ENCODE measurements at places on chromosomes 13 and 19.
A peak's percentile ranks its signal among the peaks of the same experiment; 100 is the strongest.

DNA sequence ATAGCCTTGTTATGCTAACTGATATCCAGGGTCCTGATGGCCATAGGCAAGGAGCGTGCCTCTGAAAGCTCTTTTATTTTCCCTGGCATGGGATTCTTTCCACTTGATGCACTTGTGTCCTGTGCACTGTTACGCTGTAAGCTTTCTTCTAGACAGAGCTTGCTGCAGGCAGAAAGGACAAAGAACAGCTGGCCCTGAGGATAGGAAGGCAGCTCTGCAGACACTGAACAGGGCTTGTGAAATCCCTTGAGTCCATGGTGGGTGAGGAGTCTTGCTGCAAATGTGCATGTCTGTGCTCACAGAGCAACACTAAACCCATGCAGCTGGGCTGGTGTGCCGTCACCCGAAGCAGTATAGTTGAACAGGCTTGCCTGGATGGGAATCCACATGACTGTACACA, 126.6 kb downstream of the AKAP11 start:
- DNase-seq: no peak

GRCh38 chr19:40381321-40381720, 8.7 kb downstream of the HIPK4 start:
- DNase-seq: no peak

- DNase-seq: no peak
Observed at GRCh38 chr19:5338656-5339197, 1.9 kb downstream of the PTPRS start.

DNA sequence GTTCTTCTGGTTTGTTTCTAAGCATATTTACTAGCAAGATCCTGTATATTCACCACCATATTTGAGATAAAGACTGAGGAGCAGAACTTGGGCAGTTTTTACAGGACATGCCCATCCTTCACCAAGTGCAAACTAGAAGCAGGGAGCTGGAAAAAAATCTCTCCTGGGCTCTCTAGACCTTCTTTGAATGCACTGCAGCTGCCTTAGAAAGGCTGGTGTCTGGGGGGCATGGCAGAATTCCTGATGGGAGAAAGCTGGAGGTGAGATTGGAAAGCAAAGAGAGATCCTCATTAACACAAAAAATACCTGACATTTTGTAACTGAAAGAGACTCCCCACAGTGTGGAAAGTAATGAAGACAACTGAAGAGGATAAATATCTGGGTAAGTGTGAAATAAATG, 1612.1 kb downstream of the OLFM4 start:
- DNase-seq: no peak

- DNase-seq: no peak
Observed at GRCh38 chr13:32261567-32261966, 53.6 kb downstream of the ZAR1L start.

GRCh38 chr13:112690283-112690929, 568 bp downstream of the ATP11A start:
- DNase-seq: no peak

DNA sequence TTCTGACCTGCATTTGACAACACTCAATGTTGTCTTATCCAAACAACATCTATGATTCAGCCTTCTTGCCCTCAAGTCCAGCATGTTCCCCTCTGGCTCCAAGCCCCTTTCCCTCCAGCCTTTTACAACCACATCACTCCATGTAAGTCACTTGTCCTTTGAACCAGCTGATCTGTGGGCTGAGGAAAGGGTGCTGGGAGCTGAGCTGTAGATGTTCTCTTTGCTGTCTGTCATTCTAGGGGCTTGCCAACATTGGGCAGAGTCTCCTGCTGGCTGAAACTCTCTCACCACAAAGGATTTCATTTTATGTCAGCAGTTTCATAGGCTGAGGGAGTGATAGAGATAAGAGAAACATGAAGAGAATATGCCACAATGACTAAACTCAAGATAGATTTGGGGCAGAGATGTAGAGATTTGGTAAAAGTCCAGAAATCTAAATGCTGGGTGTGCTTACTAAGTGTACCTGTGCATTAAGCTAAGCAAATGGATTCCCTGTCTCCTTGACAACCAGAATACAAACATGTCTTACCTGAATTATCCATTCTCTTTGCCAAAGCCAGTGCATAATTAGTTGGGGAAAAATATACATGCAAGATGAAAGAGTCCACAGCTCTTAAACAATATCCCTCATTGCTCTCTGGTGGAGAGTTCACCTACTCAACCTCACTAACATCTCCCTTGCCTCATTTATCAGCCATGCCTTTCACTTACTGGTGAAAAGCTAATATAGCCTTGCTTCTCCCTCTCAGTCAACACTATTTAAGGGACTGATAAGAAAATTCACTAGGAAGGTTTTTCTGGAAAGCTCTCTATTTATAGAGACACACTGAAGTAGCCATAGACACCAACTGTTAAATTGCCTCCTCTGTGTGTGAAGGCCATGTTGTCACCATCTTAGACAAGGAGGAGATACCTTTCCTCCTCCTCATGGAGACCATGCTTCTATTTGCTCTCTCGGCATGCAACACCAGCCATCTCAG, 175.5 kb upstream of the SERP2 start:
- no peak for DNase-seq

DNA sequence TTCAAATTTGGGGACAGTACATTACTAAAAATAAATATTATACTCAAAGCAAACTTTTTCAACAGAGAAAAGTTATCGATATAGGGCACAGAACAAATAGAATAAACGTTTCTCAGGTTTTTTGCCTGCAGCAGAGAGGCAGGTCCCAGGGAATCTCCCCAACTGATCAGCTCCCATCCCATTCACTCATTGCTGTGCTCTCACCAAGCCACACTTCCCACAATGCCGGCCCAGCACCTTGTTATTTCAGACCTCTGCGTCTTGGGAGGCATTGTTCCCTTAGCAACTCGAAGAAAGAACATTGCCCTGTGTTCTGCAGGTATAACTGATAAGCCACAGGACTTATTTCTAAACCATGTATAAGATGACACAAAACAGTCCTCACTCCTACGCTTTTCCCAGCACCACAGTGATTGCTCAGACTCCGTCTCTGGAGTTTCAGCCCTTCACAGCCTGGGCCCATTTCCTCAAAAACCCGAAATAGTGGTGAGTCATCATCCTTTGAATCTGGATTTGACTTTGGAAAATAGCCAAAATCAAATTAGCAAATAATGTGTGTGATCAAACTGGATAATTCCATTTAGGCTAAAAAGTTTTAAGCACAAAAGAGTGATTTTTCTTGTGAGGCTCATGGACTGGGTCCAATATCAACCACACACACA, 100.4 kb downstream of the DCLK1 start:
- no peak for DNase-seq

GRCh38 chr13:66969291-66969690, 260.8 kb downstream of the PCDH9 start:
- DNase-seq: no peak

DNA sequence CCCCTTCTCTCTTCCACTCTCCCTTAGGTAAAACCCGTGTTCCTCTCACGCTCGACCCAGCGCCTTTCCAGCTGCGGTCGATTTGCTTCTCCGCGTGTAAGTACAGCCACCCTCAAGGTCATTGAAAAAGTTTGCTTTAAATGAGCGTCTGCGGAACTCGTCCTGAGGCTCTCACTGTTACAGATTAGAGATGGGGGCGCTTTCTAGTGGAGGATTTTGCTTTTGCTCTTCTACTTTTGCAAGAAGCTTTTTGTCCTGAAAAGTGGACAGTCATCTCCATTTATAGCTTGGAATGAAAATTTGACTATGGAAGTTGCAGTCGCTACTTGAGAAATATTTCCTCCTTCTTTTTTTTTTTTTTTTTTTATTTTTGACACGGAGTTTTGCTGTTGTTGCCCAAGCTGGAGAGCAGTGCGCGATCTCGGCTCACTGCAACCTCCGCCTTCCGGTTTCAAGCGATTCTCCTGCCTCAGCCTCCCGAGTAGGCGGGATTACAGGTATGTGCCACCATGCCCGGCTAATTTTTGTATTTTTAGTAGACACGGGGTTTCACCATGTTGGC, 595 bp upstream of the RAB20 start:
- no peak for DNase-seq

- DNase-seq: no peak
Observed at GRCh38 chr13:87798536-87798935, 127.4 kb downstream of the SLITRK5 start.

DNA sequence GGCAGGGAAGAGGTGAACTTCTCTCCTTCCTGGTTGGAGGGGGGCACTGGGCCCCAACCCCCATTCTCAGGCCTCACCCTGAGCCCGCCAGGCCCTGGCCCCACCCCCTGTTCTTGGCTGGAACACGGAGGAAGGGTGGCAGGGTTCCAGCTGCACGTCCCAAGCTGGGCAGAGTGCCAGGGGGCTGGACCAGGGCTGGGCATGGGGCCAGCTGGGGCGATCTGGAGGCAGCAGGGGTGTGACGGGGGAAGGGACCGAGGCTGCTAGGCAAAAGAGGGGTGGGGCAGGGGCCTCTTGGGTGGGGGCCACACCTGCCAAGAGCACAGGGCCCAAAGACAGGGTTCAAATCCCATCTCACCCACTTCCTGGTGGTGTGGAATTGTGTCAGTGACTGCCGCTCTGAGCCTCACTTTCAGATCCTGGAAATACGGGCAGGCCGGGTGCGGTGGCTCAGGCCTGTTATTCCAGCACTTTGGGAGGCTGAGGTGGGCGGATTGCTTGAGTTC, 2.2 kb downstream of the HIF3A start:
- DNase-seq: peak; percentile 26

- DNase-seq: no peak
Observed at GRCh38 chr19:51821456-51821855, 26.5 kb downstream of the FPR3 start.

DNA sequence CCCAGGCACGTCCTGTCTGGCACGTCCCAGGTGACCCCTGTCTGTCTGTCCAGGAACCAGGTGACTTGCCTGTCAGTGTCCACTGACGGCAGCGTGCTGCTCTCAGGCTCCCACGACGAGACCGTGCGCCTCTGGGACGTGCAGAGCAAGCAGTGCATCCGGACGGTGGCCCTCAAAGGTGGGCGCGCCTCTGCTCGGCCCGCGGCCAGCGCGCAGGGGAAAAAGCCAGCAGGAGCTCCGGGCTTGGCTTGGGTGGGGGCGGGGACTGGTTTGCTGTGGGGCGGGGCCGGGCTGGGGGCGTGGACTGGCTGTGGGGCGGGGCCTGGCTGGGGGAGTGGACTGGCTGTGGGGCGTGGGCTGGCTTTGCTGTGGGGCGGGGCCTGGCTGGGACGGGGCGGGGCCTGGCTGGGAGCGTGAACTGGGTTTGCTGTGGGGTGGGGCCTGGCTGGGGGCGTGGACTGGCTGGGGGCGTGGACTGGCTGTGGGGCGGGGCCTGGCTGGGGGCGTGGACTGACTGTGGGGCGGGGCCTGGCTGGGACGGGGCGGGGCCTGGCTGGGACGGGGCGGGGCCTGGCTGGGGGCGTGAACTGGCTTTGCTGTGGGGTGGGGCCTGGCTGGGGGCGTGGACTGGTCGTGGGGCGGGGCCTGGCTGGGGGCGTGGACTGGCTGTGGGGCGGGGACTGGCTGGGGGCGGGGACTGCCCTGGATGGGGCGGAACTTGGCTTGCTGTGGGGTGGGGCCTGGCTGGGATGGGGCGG, 7.2 kb downstream of the WDR18 start:
- no peak for DNase-seq

- DNase-seq: no peak
Observed at GRCh38 chr13:26895808-26896466, 135.4 kb upstream of the GPR12 start.

GRCh38 chr13:21218351-21219035, 42.0 kb downstream of the MRPL57 start:
- no peak for DNase-seq

DNA sequence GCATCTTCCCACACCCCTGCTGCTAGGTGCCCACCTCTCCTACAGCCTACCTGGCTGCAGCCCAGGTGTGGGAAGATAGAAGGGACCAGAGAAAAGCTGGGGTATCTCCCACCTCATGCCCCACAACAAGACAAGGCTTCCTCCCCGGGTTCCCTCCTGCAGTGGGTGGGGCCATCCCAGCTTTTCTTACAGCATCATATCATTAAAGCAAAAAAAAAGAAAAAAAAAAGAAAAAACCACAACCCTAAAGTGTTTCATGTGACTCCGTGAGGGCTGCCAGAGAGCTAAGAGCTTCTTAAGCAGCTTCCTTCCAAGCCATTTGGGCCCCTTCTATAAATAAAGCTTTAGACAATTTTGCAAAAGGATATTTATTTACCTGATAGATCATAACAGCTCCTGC, 455.4 kb upstream of the TSHZ3 start:
- no peak for DNase-seq

DNA sequence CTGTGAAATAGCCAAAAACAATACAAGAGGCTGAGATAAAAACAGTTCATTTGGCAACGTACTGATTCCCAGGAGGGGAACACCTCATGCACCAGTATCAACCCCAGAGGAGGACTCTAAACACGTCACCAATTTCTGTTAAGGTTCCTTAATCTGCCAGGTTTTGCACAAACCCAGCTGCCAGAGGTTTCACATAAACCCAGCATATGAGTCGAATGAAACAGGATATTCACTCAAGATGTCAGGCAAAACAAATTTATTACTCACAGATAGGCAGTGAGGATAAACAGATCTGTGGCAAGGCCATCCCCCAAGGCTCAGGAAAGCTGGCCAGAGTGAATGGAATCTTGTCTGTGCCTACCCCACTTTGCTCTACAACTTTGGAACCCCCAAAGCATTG, 210.9 kb downstream of the GPC5 start:
- no peak for DNase-seq

- no peak for DNase-seq
Observed at GRCh38 chr19:30780032-30780431, 407.8 kb downstream of the ZNF536 start.

- DNase-seq: no peak
Observed at GRCh38 chr13:100506154-100506553, 82.4 kb downstream of the GGACT start.

GRCh38 chr19:39847525-39847924, 1.3 kb upstream of the FBL start:
- DNase-seq: no peak

DNA sequence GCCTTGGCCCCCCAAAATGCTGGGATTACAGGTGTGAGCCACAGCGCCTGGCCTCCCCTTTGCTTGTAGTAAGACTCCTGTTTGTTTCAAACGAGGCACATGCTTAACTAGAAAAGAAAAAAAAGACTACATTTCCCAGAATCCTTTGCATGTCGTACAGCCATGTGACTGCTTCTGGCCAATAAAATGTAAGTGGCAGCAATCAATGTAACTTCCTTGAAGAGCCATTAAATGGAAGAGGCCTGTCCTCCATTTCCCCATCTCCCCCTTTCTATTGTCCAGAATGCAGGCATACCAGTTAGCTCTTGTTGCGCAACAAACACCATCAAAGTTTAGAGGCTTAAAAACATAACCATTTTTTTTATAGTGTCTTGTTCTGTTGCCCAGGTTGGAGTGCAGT, 10.4 kb upstream of the GPR32 start:
- DNase-seq: peak; percentile 47

GRCh38 chr13:111521030-111521429, 200.6 kb downstream of the TEX29 start:
- no peak for DNase-seq

All from SW 1271 (cell line).